Esophagus squamous epithelium (tissue), 5 donors: ENCODE measurements at places on chromosomes 12 and 14. TPM values are rescaled to one million over a fixed set of nuclear protein-coding genes. Genes with fewer than 3 reads are reported as not detected.
A peak's percentile ranks its signal among the peaks of the same experiment; 100 is the strongest.

DNA sequence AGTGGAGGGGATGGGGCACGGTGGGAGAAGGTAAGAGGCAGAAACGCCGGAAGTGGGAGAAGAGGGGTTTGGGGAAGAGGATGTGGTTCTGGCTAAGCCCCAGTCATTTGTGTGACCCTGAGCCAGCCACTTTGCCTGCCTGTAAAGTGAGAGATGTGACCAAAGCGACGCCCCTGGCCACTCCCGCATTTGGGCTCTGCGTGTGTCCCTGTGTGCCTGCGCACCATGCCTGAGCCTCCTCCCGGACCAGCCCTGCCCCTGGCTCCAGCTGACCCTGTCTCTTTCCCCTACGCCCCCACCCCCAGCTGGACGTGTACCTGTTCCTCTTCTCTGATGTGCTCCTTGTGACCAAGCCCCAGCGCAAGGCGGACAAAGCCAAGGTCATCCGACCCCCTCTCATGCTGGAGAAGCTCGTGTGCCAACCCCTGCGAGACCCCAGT lies 8.0 kb downstream of the PLEKHG6 start:
- peaks cover 22% of the 10 kb centered on the region for H3K4me1 ChIP-seq
- no peak overlapping the region for H3K27ac ChIP-seq
- no peak for DNase-seq
- peaks cover 78% of the 10 kb centered on the region for H3K36me3 ChIP-seq

DNA sequence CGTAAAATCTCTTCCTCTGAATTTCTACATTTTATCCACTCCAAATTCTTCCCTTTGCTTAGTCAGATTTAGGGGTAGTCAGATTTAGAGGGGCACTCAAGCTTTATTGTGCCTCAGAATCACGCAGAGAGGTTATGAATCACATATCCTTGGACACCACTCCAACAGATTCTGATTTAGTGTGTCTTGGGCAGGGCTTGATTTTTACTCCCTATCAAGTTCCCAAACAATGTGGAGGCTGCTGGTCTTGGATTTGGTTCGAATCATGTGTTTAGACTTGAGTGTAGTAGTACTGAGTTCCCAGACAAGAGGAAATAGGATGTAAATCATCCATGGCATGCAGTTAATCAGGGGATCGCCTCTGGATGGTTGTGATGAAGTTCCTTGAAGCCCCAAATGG lies 298.1 kb upstream of the CLEC14A start:
- H3K27me3 ChIP-seq, result no peaks in the 10 kb centered on the region
- H3K27ac ChIP-seq, result no peak overlapping the region
- H3K4me3 ChIP-seq, result no peak overlapping the region
- DNase-seq, result no peak

- no peak overlapping the region for H3K4me3 ChIP-seq
- no peaks in the 10 kb centered on the region for H3K27me3 ChIP-seq
- no peak overlapping the region for H3K27ac ChIP-seq
- no peak for DNase-seq
- no peaks in the 10 kb centered on the region for H3K36me3 ChIP-seq
- H3K4me1 ChIP-seq, result no peaks in the 10 kb centered on the region
Observed at GRCh38 chr12:31562594-31563328, 28.2 kb downstream of the DENND5B start.

DNA sequence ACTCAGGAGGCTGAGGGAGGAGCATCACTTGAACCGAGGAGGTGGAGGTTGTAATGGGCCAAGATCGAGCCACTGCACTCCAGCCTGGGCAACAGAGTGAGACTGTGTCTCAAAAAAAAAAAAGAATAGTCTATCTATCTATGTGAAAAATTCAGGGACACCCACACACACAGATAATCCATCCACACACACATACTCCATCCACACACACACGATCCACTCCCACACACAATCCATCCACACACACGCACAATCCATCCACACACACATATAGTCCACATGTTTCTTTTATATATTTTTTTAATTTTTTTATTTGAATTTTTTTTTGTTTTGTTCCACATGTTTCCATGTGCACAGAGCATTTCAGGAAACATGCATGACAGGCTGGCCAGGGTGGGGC lies 3.3 kb downstream of the SDS start:
- DNase-seq, result no peak
- no peak overlapping the region for H3K4me3 ChIP-seq
- H3K36me3 ChIP-seq, result no peaks in the 10 kb centered on the region
- no peaks in the 10 kb centered on the region for H3K4me1 ChIP-seq
- H3K27me3 ChIP-seq, result peaks cover 51% of the 10 kb centered on the region
- no peak overlapping the region for H3K27ac ChIP-seq

- peak overlapping the region; percentile 95 for H3K27ac ChIP-seq
- H3K27me3 ChIP-seq, result no peaks in the 10 kb centered on the region
- peak overlapping the region; percentile 21 for H3K4me3 ChIP-seq
- peaks cover 24% of the 10 kb centered on the region for H3K36me3 ChIP-seq
- no peak for DNase-seq
- H3K4me1 ChIP-seq, result peaks cover 87% of the 10 kb centered on the region
Observed at GRCh38 chr12:113244478-113244958, 23.3 kb downstream of the TPCN1 start.

DNA sequence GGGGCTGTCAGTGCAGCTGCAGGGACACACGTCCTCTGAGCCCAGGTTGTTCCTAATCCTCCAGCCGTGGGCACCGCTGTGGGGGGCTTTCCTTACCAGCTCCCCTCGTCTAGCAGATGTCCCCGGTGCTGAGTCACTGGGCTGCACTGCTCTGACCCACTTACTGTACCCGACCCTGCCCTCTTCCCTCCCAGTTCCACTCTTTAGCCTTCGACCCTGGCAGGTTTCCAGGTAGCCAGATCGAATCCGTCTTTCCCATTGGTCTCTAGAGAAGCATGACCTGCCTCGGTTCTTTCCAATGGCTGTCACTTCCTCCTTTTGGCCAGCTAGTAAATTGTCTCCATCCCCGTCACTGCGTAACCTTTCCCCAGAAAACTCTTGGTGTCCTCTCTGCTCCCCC lies 48.4 kb downstream of the ELK3 start:
- H3K4me3 ChIP-seq, result no peak overlapping the region
- peaks cover 39% of the 10 kb centered on the region for H3K4me1 ChIP-seq
- peaks cover 11% of the 10 kb centered on the region for H3K36me3 ChIP-seq
- peak overlapping the region; percentile 81 for H3K27ac ChIP-seq
- no peak for DNase-seq

- no peaks in the 10 kb centered on the region for H3K36me3 ChIP-seq
- no peaks in the 10 kb centered on the region for H3K4me1 ChIP-seq
- H3K27ac ChIP-seq, result no peak overlapping the region
- H3K27me3 ChIP-seq, result no peaks in the 10 kb centered on the region
Observed at GRCh38 chr14:31806249-31806648, 245.0 kb downstream of the NUBPL start.

DNA sequence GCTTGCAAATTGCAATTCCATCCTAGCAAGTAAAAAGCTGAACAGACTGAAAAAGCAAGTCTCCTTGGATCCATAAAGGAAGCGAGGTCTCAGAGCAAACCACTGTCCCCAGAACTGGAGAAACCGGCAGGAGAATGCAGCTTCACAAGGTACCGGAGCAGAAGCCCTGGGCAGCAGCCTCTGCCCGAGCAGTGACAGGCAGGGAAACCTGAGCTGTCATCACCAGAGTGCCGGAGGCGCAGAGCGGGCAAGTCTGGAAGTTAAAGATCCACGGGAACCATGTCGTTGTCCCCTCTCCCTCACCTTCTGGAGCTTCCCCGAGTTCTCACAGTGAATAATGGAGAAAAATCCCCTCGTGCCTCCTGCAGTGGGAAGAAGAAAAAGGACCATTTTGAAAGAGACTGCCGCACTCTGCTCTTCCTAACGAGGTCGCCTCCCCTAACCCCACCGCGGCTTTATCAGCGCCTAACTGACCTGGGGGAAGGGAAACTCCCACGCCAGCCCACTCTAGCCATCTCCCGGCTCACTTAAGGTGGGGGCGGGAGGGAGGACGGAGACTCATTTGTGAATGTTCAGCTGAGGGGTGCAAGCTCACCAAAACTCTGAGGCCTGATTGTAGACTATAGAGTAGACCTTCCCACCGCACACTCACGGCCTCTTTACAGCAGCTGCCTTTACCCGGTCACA lies 27.8 kb downstream of the FBXL14 start:
- H3K4me1 ChIP-seq, result no peaks in the 10 kb centered on the region
- no peak for DNase-seq
- H3K4me3 ChIP-seq, result no peak overlapping the region
- no peaks in the 10 kb centered on the region for H3K27me3 ChIP-seq

GRCh38 chr14:61456720-61457119 lies 135.3 kb downstream of the PRKCH start:
- no peaks in the 10 kb centered on the region for H3K27me3 ChIP-seq
- H3K4me1 ChIP-seq, result peaks cover 9% of the 10 kb centered on the region
- H3K4me3 ChIP-seq, result no peak overlapping the region
- H3K36me3 ChIP-seq, result peaks cover 12% of the 10 kb centered on the region
- DNase-seq, result no peak
- no peak overlapping the region for H3K27ac ChIP-seq

The FAM90A1 gene
- 0.18 TPM for total RNA-seq
